NCI-H345 (cell line): ENCODE measurements at places on chromosomes 4 and X.

GRCh38 chr4:177349191-177349590, 39.5 kb downstream of the NEIL3 start:
- DNase-seq, result no peak

DNA sequence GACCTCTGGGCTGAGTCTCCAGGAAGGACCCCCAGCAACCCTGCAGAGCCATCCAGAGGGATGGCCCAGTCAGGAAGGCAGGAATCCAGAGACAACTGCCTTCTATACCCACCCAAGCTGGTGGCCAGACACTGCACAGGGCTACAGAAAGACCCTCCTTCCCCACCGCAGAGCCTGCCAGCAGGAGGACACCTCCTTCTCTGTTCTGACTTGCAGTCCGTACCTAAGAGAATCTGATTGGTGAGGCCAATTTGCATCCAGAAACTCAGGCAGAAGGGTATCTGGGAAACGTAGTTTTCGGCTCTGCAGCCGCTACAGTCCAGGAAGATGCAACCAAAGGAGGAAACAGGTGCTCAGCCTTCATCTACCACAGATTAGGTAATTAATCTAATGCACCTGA, 155.4 kb upstream of the FRG1 start:
- DNase-seq, result no peak

- DNase-seq, result no peak
Observed at GRCh38 chr4:1413687-1414479, 7.6 kb upstream of the NKX1-1 start.

GRCh38 chrX:100424012-100424411, 13.9 kb upstream of the PCDH19 start:
- no peak for DNase-seq

GRCh38 chr4:134057356-134057755, 144.2 kb downstream of the PABPC4L start:
- DNase-seq, result no peak

DNA sequence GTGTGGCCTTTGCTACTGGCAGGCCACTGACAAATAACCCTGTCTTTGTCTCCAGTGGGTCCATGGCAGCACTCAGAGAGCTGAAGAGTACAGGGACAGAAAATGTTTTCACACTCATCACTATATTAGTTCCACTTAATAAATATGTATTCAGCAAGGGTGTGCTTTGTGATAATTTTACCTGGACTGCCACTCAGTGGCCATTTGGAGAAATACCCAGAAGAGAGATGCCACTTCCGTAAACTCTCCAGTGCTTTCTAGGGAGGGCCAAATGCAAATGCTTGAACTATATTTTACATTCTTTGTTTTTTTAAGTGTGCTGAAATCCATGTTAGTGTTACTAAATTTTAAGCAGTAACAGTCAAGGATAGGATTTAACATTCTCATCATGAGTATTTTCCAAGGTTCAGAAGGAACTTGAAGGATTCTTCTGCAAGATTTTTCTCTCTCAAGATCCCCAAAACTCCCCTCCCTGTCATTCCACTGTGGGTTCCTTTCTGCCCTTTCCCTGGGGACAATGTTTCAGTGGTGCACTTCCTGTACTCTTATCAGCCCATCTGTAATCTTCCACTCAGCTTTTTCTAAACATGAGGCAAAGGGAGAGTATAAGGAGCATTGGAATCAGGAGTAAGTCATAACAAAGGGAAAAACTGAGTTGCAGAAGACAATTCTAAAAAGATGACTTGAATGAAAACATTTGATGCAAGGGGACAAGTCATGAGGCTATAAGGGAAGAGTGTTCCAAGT, 46.0 kb downstream of the TFDP3 start:
- DNase-seq, result no peak

GRCh38 chr4:174117445-174117844, 166.0 kb downstream of the FBXO8 start:
- no peak for DNase-seq

- no peak for DNase-seq
Observed at GRCh38 chr4:98747393-98748091, 89.1 kb upstream of the TSPAN5 start.

- DNase-seq, result peak; percentile 44
Observed at GRCh38 chrX:154308108-154308946, 12.7 kb downstream of the TKTL1 start.

DNA sequence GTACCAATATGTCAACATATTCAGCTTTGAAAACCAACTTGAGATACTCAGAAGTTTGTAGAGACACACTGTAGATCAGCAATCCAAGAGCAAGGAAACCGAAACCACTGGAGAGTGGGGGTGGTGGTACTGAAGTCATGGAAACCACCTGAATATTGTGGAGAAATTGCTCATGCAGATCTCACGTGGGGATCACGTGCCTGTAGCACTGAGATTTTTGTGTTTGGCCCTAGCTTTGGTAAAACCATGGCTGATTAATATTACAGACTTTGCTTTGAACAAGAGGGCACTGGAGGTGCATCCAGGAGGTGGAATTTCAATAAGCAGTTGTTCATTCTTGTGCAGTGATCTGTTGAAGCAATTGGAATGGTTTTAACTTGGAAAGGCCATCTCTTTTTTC, 47.2 kb downstream of the GBA3 start:
- DNase-seq, result no peak

DNA sequence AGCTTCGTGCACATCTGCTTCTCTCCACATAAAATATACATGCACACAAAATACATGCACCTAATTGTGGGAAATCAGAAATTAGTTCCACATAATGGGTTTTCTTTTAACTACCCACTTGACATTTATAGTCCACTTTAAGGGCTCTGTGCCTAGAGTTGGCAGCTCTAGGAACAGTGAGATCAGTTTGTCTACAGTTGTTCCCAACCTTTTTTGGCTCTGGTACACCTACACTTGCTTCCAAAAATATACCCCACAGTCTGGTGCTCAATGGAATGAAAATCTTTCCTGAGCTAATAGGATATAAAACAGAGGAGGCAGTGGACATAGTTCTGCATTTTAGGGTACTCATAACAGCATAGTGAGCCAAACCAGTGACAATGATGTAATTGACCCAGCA, 36.1 kb downstream of the HDAC8 start:
- no peak for DNase-seq

DNA sequence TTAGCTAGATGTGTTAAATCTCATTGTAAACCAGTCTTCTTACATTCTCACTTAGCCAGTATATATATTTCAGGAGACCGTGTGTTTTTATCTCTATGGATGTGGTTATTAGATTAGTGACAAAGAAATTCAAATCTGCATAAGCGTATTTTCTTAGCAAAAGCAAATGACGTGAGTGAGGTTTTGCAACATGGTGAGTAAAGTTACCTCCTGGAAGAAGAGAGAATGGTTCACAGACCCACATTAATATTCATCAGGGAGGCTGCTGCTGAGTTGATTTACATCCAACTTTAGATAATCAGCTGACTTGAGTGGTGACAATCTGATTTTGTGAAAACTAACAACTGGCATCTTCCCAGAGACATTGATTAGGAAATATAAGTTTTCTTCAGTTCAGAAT, 589.9 kb upstream of the GALNT7 start:
- DNase-seq, result no peak

GRCh38 chrX:19225909-19226308, 103.6 kb upstream of the ADGRG2 start:
- no peak for DNase-seq

DNA sequence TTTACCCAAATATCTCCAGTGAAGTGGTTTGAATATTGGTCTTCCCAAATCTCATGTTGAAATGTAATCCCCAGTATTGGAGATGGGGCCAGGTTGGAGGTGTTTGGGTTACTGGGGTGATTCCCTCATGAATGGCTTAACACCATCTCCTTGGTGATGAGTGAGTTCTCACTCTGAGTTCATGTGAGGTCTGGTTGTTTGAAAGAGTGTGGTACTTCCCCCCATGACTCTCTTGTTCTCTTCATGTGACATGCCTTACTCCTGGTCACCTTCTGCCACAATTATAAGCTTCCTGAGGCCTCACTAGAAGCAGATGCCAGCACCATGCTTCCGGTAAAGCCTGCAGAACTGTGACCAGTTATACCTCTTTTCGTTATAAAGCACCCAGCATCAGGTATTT, 32.9 kb upstream of the OTUD4 start:
- DNase-seq, result no peak

DNA sequence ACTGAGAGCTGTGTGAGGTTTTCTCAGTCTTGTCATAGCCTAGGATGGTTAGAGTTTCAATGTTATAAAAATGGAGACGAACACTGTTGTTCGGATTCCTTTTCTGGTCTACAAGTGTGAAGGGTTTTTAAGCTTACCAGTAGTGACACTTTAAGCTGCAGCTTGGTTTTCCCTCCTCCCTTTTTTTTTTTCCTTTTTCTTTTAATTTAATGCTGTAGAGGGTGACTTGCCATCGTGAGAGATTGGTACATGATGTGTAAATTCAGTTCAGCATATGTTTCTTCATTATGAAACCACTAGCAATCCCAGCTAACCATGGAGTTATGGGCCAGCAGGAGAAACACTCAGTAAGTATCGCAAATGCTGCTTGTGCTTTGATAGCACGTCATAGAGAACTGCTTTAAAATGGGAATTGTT, 165.0 kb downstream of the RAPGEF2 start:
- DNase-seq, result no peak

- DNase-seq, result no peak
Observed at GRCh38 chrX:107566604-107567262, 61.6 kb upstream of the PRPS1 start.

DNA sequence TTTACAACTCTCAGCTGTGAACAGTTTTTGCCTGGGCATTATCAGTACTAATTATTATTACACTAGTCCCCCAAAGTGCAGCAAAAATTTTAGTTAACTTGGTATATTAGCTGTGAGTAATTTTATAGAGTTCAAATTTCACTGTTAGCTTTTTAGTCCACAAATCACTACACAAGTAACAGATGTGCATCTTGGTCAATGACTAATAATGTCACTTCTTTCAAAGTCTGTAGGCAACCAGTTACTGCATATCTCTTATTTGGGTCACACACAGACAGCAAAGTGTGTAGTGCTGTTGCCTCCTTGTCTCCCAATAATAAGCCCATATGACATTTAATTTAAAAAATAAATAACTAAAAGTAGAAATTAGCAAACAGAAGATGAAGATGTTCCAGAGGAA, 159.9 kb downstream of the SCFD2 start:
- DNase-seq, result no peak

- DNase-seq, result no peak
Observed at GRCh38 chr4:22019676-22020075, 71.1 kb upstream of the KCNIP4 start.

DNA sequence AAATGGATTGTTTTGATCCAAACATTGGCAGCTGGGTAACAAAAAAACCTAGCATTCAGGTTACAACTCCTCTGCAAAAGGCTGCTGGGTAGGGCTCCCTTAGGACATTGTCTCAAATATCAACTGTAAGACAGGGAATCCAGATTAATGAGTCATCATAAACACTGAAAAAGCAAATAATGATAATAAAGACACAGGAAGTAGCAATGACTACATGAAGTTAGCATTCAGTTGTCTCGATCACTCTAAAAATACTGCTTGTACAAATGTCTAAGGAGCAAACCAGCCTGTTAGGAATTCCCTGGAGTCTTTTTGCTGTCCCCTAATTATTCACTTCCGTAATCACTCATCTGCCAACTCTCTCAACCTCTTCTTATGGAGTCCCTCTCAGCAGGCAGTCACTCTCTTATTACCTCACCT, 259.2 kb downstream of the GPC3 start:
- DNase-seq, result peak; percentile 25

DNA sequence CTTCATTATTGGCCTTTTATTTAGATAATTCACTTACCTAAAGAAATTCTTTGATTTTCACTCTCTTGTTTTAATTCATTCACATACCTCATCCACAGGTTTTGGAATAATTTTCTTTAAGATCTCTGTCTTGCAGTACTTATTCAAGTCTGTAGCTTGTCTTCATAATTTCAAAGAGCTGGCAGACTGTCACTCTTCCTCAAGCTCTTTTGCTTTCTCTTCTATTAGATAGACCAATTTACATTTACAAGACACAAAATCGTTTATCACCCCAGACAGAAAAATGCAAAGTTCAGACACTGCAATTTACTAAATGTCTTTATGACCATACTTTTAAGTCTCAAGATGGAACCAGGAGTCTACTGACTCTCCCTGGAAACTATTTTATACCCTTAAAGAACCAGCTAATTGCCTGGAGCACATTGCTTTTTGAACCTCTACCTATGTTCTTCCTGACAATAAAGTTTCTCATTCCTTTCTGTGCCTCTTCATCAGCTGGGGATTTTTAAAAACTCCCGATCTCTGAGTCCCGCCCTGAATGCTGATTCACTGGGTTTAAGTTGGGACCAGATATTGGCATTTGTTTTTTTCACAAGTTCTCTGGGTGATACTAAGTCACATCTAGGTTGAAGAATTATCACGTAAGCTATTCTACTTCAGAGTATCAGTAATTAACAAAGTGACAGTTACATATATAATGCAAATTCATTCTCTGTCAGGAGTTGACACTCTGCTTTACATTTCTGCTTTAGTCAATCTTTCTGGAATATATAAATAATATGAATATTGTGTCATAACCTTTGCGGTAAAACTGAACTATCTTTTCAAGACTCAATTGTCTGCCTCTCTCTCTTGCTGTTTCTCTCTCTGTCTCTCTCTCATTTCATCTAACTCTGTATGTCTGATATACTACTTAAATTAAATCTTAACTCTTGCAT, 196.4 kb downstream of the PCDH7 start:
- DNase-seq, result no peak

- no peak for DNase-seq
Observed at GRCh38 chrX:29535212-29536162, 679.9 kb upstream of the MAGEB2 start.

GRCh38 chr4:118767109-118767508, 68.8 kb downstream of the SEC24D start:
- no peak for DNase-seq

GRCh38 chrX:119640731-119641170, 34.5 kb upstream of the NKRF start:
- DNase-seq, result no peak

DNA sequence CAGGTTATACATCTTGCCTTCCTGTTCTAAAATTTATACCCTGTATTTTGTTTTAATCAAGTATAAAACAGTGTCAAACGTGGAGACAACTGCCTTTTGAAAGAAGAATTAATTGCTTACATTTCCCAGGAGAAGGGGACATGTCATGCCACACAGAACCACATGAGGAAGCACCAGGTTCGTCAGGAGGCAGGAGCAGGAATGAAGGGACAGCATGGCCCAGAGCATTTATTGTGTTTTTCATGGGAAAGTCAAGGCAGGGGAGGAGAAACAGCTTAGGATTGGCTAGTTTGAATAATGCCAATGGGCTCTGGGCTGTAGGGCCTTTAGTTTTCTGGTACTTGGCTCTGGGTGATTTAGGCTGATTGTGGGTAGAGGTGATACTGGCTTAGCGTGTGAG, 203.7 kb downstream of the CFAP299 start:
- DNase-seq, result no peak

- peak; percentile 74 for DNase-seq
Observed at GRCh38 chrX:136794080-136794479, 13.3 kb upstream of the ARHGEF6 start.

GRCh38 chr4:132180020-132180427, 969.1 kb upstream of the PCDH10 start:
- DNase-seq, result no peak
